ENCODE measurements at places on chromosomes 6 and 20. TPM values are rescaled to one million over a fixed set of nuclear protein-coding genes. Genes with fewer than 3 reads are reported as not detected.
A peak's percentile ranks its signal among the peaks of the same experiment; 100 is the strongest.

- DNase-seq = no peak
Observed at GRCh38 chr6:139325125-139325524, 33.3 kb upstream of the TXLNB start.

The NOTCH4 gene
- 22.5 TPM for polyA plus RNA-seq

DNA sequence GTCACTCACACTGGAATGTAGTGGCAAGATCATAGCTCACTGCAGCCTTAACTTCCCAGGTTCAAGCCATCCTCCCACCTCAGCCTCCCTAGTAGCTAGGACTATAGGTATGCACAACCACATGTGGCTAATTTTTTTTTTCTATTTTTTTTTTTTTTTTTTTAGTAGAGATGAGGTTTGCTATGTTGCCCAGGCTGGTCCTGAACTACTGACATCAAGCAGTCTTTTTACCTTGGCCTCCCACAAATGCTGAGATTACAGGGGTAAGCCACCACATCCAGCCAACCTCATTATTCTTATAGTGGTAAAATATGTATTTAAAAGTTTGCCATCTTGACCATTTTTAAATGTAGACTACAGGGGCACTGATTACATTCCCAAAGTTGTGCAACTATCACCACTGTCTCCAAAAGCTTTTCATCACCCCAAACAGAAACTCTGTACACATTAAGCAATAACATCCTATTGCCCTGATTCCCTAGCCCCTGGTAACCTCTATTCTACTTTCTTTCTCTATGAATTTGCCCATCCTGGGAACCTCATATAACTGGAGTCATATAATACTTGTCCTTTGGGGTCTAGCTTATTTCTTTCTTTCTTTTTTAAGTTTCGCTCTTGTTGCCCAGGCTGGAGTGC lies 268.0 kb upstream of the JARID2 start:
- DNase-seq = no peak

GRCh38 chr6:156752666-156753301 lies 24.4 kb upstream of the ARID1B start:
- DNase-seq = peak; percentile 85

GRCh38 chr20:58331961-58332551 lies 22.5 kb downstream of the RAB22A start:
- no peak for DNase-seq

DNA sequence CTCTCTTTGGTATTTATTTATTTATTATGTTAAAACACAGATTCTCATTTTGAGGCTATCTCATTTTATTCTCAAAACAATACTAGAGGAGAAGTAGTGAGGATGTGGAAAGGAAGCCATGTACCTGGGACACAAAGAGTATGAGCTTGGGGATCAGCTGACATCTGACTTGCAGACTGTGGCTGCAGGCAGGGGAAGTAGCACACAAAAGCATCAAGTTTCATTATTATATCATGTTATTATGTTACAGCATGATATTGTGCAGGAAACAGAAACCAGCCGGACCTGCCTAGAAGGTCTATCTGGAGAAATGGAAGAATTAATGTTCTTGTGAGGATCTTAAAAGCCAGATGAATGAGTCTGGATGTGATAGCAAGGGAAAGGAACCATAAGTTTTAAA lies 248.2 kb downstream of the KHDC1L start:
- DNase-seq = no peak

DNA sequence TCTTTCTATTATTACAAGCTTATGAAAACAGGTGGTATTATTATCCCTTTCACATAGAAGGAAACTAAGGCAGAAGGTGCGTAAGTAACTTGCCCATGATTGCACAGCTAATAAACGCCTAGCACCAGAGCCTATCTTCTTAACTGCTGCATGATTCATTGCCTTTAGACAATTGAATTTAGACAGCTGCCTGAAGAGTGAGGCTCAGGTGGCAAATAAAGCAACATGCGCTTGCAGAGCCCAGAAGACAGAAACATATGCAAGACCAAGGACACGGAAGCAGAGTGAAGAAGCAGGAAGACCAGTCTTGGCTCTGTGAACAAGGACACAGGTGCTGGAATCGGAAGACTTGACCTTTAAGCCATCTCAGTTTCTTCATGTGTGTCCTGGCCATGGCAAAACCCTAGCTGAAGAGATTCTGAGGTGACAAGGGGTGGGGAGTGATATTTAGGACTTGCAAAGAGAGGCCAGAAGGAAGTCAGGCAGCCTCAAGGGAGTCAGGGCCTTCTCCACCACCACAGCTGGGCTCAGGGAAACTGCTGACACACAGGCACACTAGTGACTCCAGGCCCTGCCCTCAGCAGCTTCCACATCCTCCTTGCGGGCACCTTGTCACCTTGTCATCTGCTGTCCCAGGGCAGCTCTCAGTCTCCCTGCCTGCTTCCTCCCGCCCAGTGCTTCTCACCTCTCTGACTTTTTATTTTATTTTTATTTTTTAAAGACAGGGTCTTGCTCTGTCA lies 91.7 kb upstream of the SLC22A16 start:
- DNase-seq = no peak

GRCh38 chr6:25418454-25419052 lies 139.4 kb downstream of the CARMIL1 start:
- no peak for DNase-seq

- no peak for DNase-seq
Observed at GRCh38 chr6:121559611-121560269, 124.3 kb downstream of the GJA1 start.

DNA sequence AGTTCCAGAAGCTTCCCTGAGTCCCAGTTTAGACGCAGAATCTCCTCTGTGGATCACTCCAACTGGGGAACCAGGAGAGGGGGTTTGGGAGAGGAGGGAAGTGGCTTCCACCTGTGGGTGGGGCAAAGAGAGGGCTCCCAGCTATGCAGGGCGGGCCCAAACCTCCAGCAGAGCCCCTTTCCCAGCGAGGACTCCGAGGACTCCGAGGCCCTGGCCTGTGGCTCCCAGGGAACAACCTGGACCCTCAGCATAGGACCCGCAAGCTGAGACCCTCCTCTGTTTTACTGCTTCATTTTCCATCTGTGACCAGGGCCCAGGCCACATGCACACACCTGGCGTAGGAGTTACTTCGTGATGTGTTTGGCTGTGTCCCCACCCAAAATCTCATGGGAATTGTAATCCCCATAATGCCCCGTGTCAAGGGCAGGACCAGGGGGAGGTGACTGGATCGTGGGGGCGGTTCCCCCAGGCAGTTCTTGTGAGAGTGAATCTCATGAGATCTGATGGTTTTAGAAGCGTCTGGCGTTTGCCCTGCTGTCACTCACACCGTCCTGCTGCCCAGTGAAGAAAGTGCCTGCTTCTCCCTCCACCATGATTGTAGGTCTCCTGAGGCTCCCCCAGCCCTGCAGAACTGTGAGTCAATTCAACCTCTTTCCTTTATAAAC lies 27.9 kb downstream of the NTSR1 start:
- no peak for DNase-seq

DNA sequence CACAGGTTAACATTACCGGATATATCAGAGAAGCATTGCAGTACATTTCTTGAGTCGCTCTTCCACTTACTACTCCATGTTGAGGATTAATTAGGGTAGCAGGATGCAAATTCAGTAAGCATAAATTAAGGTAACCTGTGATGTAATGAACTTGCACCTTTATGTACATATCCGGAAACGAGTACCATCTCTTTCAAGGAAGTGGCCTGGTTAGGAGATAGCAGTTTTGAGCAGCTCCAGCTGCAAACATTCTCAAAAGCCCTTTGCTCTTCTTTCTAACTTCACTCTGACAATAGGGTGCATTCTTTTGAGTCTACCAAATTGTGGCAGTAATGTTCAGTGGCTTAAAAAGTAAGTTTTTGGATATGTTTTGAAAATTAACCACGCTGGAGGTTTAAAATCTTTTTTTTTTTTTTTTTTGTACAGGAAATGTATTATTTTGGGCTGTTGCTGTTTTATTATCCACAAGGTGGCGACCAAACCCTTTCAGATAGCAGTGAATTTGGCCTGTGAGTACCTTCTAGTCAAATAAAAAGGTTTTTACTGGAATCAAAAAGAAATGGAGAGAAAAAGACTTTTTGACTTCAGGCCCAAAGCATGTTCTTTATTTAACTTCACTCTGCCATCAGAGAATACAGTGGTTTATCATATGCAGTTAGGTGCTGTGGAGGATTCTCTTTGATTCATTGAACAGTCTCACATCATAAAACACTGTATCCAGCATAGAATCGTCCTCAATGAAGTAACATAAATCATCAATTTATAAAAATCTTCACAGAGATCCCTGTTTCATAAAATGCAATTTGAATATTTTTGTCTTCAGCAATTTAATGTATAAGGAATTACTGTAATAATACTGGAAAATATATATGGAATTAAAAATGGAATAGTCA lies 8.9 kb downstream of the FAM217B start:
- no peak for DNase-seq

DNA sequence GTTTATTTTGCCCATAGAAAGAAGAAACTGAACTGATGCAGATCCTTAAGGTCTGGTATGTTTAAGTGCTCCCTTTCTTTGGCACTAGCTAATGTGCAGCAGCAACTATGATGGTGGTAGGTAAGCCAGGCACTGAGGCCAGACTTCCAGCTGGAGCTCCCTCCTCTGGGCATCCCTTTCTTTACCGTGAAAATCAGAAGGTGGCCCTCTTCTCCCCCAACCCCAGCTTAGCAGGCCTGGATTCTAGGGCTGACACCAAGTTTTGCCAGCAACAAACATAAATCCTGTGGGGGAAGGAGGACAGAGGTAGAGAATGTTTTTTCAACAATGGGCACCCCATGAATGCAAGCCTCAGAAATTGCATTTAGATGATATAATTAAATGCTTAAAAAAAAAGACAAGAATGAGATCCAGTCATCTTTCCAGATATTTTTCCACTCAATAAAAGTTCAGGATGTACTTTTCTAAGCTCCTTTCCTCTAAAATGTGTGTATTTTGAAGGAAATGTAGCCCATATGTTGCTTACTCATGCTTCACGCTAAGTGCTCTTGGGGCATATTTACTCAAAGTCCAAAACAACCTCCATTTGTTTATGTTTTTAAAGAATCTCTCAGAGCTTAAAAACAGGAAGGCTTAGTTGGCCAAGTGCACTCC lies 123.9 kb upstream of the NXT1 start:
- DNase-seq = no peak

DNA sequence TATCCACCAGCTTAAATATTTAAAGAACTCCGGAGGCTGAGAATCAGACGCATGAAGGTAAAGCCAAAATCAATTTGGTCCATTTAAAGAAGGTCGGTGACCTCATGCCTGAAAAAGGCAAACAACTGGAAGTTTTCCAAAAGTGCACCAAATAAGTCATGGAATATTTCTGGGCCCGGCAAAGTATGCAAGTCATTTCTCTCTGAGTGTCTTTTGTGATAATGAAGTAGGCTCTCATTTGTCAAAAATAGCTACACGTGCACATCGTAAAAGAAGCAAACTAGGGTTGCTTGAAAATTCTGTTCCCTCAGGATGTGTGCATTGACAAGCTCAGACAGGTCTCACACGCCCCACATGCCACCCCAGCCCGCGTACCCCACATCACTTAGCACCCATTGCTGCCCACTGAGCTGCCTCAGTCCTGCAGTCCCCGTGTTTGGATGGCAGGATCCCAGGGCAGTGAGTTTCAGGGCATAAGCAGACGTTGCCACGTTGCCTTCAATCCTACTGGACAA lies 20.5 kb upstream of the PYGB start:
- DNase-seq = no peak

The TMC2 gene
- not detected for polyA plus RNA-seq

The TRIM10 gene
- polyA plus RNA-seq = 1.5 TPM

GRCh38 chr6:27544612-27545260 lies 71.8 kb upstream of the ZNF184 start:
- no peak for DNase-seq
